ENCODE measurements at places on chromosomes 4 and X.

DNA sequence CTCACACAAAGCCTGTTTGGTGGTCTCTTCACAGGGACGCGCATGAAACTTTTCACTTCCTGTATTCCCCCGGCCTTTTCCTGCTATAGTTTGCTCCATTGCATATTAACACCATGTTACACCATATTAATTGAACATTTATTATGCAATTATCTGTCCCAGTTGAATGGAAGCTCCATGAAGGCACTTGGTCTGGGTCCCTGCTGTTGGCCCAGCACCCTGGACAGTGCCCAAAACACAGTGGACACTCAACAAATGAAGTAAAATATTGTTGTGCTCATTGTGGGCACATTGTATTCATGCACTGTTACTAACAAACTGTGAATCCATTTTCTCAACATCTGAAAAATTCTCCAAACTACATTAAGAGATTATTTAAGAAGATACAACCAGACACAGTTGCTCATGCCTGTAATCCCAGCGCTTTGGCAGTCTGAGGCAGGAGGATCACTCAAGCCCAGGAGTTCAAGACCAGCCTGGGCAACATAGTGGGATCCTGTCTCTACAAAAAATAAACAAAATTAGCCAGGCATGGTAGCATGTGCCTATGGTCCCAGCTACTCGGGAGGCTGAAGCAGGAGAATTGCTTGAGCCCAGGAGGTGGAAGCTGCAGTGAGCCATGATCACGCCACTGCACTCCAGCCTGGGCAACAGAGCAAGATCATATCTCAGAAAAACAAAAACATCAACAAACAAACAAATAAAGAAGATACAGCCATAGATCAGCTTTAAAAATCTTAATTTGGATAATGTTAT is 292.7 kb upstream of the TENM3 start:
- DNase-seq: no peak

GRCh38 chr4:68369142-68369805 is 19.4 kb upstream of the YTHDC1 start:
- DNase-seq: no peak

- no peak for DNase-seq
Observed at GRCh38 chrX:44778254-44778653, 65.6 kb upstream of the DUSP21 start.

DNA sequence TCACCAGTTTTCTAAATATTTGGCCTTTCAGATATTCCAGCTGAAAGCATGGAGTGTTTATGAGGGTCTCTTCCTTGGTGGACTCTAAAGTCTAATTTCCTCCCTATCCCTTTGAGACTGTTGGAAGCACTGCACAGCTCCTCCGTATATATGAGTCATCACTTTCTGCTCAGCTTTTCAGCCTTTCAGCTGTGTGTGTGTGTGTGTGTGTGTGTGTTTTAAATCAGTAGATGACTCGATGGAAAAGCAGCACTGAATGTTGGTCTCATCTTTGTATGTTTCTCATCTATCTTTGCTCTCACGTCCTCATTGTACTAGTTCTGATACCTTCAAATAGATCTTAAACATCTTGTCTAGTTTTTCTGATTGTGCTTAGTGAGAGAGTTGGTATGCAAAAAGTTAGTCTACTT is 81.6 kb downstream of the ZFX start:
- DNase-seq: no peak

GRCh38 chr4:41069838-41070237 is 144.5 kb downstream of the APBB2 start:
- DNase-seq: no peak

DNA sequence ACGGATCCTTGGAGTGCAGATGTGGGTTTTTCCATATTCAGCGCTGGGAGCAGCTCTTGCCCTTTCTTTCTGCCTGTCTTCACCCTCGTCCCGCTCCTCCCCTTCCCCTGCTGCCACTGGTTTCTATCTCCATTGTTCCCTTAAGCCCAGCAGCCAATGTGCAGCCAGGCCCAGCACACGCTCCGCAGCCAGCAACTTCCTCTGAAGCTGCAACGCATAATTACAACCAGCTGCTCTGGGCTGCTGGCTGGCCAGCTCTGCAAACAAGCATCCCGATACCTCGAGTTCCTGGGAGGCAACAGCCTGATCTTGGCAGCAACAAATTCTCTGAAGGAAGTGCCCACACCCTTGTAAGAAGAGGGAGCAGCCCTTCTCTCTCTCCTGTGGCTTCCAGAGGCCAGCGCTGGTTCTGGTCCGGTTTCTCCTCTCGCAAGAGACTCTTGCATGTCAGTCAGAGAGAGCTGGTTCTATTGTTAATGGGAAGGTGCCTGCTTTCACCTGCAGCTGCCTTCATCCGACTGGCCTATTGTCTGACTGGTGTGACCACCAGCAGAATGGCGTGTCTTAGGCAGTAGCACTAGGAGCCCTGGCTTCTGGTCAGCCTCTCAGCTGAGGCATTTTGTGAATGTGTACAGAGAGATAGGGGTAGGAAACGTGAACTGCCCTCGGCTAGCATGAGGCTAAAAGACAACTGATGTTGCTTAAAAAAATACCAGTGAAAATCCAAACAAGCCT is 83.8 kb upstream of the MAML3 start:
- DNase-seq: peak; percentile 58

- DNase-seq: no peak
Observed at GRCh38 chr4:92215476-92215875, 88.3 kb upstream of the GRID2 start.

GRCh38 chr4:37568489-37568888 is 117.7 kb downstream of the RELL1 start:
- DNase-seq: no peak

DNA sequence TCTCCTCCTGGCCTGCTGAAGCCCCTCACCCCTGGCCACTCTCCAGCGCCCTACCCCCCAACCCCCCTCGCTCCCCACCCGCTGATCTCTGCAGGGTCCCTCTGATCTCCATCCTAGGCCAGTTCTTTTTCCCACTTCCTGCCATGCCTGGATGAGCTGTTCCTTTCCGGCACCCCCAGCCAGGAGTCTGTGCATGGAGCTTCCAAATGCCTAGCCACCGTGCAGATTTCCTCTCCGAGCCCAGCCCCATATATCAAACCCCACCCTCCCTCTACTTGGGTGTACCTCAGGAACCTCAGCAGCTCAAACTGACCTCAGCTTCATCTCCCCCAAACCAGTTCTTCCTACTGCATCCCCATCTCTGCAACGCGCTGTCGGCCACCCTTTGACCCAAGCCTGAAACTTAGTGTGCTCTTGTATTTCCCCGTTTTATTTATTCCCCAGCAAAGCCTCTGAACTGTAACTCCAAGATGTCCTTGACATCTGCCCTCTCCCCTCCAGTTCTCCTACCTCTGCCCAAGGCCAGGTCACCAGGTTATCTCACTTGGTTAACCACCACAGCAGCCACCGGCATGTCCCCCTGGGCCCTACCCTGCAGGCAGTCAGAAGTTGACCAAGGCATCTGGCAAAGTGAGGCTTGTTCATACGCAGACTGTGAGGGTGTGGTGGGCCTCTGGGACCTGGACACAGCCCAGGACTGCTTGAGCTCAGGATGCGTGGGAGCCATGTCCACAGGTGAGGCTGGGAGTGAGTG is 194.9 kb upstream of the PSAPL1 start:
- no peak for DNase-seq

- no peak for DNase-seq
Observed at GRCh38 chr4:153676984-153677383, 7.1 kb upstream of the TLR2 start.

DNA sequence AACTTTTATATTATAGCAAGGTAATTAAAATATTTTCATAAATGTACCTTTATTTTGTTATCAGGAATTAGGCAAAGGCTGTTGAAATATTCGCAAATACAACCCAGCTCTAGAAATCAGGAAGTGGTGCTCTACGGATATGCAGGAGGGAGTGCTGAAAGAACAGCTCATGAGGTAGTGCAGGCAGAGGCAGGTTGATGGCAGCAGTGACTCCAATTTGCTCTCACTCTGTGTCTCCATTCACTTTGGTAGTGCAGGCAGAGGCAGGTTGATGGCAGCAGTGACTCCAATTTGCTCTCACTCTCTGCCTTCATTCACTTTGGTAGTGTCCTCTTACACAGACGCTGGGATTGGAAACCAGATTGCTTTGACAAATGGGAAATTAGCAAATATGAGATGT is 277.9 kb downstream of the TRIML1 start:
- no peak for DNase-seq

DNA sequence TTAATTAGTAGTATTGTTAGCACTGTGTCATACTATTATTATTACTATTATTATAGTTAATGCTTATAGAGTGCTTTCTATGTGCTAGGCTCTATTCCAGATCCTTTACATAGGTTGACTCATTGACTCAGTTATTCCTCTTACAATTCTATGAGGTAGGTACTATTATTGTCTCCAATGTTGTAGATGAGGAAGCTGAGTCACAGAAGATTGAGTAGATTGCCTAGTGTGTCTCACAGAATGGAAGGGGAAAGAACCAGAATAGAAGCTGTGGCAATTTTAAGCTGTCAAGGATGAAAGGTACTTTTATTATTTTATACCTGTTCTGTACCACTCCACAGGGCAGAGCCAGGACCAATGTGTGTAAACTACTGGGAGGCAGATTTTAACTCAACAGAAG is 1.9 kb upstream of the TCEAL1 start:
- no peak for DNase-seq

DNA sequence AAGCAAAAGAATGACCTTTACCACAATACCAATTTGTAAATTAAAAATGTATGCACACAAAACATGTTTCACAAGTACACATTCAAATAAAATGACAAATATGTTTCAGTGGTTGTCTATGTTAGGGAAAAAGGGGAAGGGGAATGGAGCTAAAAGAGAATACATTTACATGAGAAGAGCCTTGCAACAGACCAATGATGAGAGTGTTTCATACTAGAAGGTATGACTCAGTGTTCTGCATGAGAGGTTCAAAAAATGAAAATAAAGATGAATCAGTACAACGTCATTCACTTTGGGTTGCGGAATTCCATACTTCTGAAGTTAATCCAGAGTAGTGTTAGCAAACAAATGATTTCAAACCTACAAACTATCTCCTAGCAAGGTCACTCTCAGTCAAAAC is 51.7 kb downstream of the RPGR start:
- DNase-seq: no peak

DNA sequence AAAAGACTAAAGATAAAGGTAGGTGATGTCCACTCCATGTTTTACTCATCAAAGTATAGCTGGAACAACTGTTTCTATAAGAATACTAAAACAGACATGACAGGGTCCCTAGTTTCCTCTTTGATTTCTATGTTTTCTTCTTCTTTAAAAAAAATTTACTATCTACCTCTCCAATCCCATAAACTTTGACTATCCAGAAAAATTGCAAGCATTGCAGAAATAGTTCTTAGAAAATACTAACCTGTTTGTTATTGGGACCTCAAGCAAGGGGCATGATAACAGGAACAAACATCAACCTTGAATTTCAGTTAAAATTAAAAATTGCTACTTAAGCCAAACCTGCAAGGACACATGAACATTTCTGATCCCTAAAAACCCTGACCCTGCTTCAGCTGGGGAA is 1226.5 kb downstream of the C4orf33 start:
- DNase-seq: no peak
